ENCODE measurements at places on chromosomes 6 and 20.
A peak's percentile ranks its signal among the peaks of the same experiment; 100 is the strongest.

- DNase-seq: no peak
Observed at GRCh38 chr6:82924799-82925535, 140.7 kb downstream of the UBE3D start.

DNA sequence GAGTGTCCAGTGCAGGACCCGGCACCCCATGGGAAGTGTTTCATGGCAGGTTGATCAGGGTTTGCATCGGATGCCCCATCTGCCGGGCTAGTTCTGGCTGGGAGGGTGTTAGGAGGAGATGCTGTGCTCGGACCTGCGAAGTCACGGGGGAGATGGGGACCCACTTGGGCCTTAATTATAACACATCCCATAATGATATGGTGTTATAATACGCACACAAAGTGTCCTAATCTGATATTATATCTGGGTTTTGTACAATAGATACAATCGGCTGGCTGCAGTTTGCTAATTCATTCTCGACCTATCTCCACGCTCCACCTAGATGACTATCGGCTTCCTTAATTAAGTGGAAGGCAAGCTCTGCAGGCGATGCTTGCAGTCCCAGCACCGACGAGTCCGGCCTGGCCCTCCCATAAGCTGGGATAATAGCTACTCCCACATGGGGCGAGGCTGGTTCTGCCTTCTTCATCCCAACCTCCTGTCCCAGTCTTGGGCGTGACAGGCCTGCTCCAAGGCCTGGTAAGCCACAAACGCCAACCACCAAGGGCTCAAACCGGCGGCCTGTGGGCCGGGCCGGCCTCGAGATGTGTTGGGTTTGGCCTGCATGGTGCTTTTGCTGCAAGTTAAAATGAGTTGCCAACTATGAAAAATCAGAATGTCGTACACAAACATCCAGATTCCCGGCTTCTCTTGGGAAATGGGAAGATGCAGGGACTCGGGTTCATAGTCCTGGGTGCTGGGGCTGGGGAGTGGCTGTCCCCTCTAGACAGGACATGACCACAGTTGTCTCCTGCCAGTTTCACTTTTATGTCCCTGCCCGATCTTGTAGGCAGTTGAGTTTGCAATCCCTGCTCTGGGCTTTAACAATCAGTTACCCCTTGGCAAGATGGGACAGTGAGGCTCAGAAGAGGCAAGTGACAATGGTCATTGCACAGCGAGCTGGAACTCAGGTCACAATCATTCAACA lies 32.7 kb downstream of the CEBPB start:
- no peak for DNase-seq

DNA sequence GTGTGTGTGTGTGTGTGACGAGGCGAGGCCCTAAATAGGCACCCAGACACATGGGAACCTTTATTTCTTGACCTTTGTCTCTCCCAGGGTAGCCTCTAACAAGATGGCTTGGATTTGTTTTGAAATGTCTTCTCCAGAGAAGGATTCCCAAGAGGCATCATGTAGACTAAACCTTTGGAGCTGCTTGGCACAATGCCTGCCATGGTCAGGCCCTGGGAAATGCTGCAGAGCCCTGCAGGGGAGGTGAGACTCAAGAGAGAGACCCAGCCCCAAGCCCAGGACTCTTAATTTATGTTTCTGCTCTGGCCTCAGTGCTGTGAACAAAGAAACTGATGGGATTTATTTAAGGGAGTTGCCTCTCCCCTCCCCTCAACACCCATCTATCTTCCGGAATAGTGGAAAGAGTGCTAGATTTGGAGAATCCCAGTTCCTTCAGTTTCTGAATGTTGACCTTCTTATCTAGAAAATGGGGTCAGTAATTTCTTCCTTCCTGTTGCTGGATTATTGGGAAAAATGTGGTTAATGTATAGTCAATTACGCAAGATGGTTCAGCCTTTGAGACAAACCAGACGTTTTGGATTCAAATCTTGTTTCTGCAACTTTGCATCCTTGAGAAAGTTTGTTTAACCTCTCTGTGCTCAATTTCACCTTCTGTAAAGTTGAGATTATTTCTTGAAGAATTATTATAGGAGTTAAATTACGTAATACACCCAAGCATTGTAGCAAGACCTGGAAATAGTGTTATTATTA lies 434.8 kb downstream of the MAFB start:
- DNase-seq: peak; percentile 49

DNA sequence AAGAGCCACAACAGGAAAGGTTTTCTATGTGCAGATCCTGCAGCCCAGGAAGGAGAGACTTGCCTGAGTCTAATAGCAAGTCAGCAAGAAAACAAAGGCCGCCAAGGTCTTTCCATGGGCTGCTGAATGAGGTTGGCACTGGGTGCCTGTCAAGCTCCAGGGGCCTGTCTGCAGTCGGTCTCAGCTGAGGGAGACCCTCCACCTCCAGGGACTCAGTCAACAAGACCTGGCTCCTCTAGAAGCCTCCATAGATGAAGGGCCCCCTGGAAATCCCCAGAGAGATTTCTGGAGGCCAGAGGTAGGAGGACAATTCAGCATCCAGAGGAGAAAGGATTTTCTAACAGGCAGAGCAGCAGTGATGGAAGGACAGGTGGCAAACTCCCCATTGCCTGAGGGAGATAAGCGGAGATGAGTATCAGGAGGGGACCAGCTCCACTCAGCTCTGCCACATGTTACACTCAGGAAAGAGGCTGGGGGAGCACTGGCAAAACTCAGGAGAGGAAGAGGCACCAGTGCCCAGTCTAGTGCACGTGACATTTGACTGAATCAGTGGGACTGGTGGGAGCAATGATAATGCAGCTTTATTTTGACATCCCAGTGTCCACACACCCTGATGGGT lies 33.5 kb upstream of the FKBP1A start:
- no peak for DNase-seq

- DNase-seq: no peak
Observed at GRCh38 chr20:23146857-23147637, 60.9 kb upstream of the CD93 start.

GRCh38 chr6:83310046-83310445 lies 116.9 kb downstream of the RWDD2A start:
- no peak for DNase-seq

DNA sequence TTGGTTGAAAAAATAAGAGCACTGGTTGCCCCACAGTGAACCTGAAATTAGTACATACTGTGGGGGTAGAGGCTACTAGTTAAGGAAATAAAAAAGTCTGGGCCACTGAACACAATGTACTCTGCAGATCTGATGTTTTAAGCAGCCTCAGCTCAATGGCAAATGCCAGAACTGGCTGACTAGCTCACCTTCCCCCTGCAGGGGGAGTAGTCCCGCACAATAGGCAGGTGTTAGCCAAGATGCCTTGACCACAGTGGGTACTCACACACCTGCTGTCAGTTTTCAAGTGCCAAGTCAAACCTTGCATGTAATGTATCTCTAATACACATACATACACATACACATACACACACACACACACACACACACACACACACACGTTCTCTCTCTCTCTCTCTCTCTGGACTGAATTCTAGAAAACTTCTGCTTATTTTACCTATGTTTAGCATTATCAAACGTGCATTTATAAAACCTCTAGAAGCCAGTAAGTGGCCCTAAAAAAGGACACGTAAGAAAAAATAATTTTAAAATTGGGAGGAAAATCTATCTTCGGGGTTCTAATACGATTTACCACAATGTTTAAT lies 36.1 kb downstream of the GMDS start:
- DNase-seq: no peak

Data from uterus (tissue), 4 donors.